GM04503 (cell line): ENCODE measurements at places on chromosomes 4 and X.

- DNase-seq, result no peak
These were observed 44.3 kb upstream of the DCLK2 start for GRCh38 chr4:150033901-150034300.

DNA sequence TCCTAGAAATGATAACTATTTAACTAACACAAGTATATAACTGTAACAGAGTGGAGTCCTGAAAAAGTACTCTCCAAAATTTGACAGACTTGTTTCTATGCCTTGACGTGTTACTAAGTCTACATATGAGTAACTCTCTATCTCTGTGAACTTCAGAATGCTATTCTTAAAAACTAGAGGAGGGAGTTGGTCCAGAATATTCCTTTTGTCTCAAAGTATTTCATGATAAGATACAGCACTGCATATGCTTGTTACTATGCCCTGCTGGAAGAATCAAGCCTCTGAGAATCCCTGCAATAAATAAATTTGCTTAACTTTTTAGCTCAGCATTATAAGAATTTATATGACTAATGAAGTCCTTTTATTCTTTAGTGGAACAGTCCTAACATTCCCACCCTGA lies 50.9 kb upstream of the ATXN3L start:
- DNase-seq, result no peak

GRCh38 chr4:89158884-89159503 lies 47.7 kb downstream of the TIGD2 start:
- DNase-seq, result no peak

DNA sequence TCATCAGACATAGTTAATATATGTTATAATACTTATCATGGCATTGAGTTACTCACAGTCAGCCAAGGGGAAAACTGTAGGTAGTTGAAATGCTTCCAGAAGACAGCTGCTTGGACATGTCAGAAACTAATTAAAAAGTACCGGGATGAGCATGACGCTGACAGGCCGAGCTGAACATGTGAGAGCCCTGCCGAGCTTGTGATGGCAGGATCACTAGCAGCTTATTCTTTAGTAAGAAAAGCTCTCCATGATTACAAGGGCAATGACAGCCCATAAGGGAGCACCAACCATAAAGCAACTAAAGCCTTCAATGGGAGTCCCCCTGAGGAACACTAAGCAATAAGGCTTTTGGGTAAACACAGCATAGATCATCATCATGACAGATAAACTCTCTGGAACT lies 435.6 kb downstream of the TLL1 start:
- no peak for DNase-seq

DNA sequence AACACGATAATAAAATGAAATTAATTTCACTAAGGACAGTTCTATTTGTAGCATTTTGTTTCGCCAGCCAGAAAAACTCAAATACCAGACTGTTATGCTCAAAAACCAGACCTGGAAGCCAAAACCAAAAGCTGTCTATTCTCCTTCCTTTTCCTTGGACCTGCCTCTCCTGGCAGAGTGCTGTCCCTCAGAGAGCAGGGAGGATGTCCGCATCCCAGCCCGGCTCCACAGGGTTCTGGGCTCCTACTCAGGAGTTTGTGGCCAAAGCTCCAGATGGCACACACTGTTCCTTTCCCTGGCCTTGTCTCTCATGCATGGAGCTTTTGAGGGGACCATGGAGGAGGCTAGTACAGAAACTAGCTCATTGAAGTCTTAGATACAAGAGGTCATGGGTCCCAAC lies 41.9 kb upstream of the C1QTNF7 start:
- DNase-seq, result no peak

GRCh38 chr4:8544741-8545438 lies 35.3 kb upstream of the GPR78 start:
- DNase-seq, result no peak

GRCh38 chr4:168647646-168648375 lies 151.0 kb downstream of the PALLD start:
- no peak for DNase-seq

- no peak for DNase-seq
These were observed 217.6 kb downstream of the KCTD8 start for GRCh38 chr4:44231006-44231405.

DNA sequence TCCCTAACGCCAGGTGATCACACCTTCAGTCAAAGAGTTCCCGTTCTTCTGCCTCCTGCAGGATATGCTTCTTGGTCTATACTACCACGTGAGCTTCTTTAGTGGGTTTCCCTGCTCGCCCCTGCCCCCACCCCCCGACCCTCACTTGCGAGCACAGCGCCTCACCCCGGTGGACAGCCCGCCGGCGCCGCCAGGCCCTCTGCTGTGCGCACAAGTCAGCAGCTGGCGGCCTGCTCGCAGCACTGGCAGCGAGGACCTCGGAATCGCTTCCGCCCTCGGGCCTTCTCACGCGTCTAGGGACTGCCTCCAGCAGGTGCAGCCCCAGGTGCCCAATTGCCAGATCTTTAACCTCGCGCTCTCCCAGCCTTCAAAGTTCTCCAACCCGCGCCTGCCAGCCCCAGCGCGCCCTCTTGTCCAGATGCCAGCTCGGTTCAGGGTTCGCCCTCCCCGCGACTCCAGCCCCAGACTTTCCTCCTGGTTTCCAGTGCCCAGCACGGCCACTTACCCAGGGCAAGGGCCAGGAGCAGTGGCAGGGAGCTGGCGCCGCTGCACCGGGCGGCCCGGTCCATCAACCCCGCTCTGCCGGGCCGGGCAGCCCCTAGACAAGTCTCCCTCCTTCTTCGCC lies 454 bp downstream of the BTC start:
- DNase-seq, result no peak

DNA sequence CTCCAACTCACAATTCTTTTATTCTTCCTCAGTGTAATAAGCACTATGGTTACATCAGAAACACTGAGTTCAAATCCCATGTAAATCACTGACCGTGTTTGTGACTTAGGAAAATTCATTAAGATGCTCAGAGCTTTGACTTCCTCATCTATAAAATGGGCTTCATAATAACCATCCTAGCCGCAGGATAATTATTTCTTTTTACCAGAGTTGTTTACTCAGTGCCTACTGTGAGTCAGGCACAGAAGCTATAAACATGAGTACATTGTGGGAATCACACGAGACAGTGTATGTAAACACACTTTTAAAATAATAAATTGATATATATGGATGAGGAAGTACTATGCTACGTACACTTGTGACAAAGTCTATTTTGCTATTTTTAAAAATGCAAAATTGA lies 296.3 kb upstream of the TENM3 start:
- DNase-seq, result no peak

GRCh38 chr4:187283201-187283955 lies 559.7 kb upstream of the FAT1 start:
- DNase-seq, result no peak

DNA sequence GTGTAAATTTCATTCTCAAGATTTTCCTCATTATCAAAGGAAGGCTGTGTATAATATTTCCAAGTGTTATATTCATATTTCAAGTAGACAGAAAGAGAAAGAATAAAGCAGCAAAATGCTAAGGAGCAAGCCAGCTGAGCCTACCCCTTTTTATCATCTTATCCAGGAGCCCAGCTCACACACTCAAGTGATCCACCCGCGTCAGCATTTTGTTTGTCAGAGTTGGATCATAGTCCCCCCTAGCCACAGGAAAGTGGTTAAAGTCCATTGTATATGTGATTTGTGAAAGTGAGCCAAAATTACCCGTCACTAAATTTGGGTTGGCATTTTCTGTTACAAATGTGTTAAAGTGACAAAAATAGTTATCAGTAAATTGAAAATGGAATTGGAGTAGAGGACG lies 289.3 kb upstream of the CTSO start:
- DNase-seq, result no peak

DNA sequence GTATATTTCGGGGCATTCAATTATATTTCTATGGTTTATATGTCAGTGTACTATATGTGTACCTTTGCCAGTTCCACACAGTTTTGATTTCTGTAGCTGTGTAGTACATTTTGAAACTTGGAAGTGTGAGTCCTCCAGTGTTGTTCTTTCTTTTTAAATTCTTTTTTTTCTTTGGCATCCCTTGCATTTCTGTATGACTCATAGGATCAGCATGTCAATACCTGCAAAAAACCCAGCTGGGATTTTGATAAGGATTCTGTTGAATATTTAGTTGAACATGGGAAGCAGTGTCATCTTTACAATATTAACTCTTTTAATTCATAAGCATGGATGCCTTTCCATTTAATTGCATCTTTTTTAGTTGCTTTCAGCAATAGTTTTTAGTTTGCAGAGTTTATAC lies 100.0 kb downstream of the SH3BGRL start:
- DNase-seq, result no peak

DNA sequence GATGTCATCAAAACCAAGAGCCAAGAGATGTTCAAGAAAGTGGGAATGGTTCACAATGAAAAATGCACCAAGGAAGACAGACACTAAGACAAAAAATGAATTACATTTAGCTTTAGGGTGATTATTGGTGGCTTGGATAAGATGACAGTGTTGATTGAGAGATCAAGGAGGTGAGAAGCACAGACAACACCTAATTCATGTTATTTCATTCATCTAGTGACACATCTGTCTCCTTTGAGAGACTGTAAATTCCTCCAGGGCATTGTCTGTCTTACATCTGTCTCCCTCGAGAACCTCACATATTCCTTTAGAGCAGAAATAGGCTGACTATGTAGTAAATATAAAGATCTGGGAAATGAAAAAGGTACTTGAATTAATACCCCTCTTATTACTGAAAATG lies 94.2 kb upstream of the SMIM31 start:
- no peak for DNase-seq

DNA sequence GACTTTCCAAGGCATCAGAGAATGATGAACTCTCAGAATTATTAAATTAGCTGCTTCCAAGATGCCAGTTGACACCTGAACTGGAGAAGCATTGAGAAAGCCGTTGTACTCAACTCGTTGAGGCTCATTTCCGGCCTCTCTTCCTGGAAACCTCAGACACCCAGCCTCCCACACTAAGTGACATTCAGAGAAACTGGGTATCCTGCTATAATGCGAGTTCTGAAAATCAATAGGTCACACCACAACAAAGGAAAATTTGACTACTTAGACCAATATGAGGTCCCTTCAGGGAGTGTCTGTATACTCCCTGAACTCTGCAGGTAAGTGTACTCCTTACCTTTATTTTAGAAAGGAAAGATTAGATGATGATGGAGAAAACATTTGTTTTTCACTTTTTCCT lies 51.2 kb downstream of the ENPEP start:
- DNase-seq, result no peak

DNA sequence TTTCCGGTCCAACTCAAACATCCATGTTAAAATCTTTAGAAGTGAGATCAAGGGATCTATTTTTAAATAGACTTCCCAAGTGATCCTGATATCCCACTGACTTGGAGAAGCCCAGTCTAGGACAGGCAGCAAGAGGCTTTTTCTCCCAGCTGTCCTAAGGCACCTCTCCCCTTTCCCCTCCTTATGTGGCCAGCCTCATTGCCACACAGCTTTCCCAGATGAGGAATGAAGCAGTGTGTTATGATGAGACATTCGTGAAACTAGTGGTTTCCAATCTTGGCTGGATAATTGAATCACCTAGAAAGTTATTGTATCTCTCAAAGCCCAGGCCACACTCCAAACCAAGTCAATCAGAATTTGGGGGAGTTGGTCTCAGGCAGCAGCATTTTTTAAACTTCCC lies 16.8 kb upstream of the HSD17B13 start:
- no peak for DNase-seq

DNA sequence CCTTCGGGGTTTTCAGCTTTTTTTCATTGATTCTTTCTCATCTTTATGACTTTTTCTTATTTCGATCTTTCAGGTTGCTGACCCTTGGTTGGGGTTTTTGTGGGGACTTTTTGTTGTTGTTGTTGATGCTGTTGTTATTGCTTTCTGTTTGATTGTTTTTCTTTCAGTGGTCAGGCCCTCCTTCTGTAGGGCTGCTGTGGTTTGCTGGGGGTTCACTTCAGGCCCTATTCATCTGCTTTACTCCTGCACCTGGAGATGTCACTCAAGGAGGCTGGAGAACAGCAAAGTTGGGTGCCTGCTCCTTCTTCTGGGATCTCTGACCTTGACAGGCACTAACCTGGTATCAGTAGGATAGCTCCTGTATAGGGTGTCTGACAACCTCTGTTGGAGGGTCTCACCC lies 39.9 kb upstream of the PCDH18 start:
- DNase-seq, result no peak

DNA sequence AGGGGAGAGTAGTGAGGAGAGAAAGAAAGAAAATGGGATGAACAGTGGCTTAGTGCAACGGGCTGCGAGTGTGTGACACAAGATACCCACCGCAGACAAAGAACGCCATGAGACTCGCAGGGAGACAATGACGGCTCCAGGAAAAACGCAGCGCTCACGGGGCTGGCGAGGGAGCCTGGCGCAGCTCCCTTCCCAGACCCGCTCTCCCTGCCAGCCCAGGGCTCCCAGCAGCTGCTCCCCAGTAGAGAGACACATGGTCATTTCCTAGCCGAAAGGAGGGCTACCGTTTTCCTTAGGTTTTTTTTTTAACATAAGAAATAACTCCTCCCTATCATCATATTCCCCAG lies 149.5 kb downstream of the MAML3 start:
- DNase-seq, result no peak

DNA sequence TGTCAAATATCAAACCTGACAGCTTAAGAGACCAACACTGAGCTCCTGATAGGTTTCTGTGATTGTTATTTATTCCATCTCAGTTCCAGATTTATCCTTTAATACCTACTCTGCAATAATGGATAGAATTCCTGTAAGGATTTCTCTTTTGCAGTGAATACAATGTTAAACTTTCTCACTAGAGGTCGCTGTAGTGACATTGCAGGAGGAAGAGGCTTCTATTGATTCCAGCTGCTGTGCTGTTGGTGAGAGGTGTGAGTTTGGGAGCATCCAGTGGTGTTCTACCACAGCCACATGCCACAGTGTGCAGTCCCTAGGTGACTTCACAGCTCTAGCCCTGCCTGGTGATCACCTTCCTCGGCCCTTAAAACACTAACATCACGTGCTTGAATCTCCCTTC lies 34.6 kb upstream of the DCAF8L2 start:
- DNase-seq, result no peak

DNA sequence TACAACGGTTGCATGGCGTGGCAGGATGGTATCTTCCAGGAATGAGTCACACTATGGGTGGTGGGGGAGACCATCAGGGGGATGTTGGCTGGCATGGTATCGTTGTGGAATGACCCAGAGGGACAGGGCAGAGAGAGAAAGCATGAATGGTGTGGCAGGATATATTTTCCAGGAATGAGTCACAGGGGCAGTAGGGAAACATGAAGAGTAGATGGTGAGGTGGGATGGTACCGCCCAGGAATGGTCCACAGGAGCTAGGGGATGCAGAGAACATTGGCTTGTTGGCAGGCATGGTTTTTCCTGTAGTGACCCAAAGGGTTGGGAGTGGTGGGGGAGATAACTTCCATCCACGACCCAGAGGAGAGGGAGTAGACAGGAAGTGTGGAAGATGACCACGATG lies 62.4 kb downstream of the MAOA start:
- no peak for DNase-seq

GRCh38 chr4:183878251-183878970 lies 26.7 kb upstream of the STOX2 start:
- no peak for DNase-seq

DNA sequence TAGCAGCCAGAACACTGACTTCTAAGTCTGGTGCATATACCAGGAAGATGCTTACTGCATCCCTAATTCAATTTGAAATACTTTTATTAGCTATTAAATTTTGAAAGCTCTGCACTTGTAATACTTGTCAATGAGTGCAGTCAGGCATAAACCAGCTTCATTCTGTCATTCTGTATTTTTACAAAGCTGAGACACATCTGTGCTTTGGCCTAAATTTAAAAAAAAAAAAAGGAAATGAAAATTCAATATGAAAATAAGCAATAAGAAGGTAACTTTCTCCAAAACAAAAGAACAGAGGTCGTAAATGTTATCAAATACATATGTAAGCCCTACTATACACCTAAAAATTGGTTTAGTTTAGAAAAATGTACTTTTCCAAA lies 7.0 kb downstream of the SMIM14 start:
- DNase-seq, result no peak

GRCh38 chr4:138013625-138014024 lies 228.5 kb downstream of the SLC7A11 start:
- DNase-seq, result no peak
